Right cardiac atrium (tissue), 5 donors: ENCODE measurements at places on chromosomes 11 and 22.

GRCh38 chr11:79437278-79437980, 3.4 kb downstream of the TENM4 start:
- DNase-seq, result peak; percentile 90

DNA sequence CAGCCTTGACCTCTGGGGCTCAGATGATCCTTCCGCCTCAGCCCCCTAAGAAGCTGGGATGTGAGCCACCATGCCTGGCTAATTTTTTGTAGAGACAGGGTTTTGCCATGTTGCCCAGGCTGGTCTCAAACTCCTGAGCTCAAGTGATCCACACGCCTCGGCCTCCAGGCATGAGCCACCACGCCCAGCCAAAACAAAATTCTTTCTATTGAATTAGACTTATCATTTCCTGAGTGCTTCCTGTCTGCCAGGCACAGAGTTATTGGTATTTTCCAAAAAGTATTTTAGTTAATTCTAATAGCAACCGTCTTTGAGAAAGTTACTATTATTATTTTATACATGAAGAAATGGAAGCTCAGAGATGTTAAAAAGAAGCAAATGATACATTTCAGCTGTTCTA, 61.4 kb upstream of the LMO2 start:
- no peak for DNase-seq

- DNase-seq, result no peak
Measured at GRCh38 chr11:126113963-126114362, 51.3 kb upstream of the CDON start.

DNA sequence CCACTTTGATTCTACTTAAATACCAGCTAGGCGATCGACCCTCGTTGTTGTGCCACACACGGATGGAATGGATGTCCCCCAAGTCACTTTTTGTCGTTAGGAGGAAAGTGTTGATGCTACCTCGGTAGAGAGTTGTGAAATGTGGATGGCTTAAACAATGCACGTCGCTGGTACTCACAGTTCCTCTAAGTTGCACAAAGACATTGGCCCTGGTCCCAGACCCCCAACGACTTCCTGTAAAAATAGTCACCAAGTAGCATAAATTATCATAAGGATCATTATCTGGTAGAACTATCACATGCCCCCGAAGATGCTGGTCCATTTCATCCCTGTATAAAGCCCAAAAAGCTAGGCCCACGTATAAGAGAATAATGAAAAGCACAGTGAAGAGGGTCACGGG, 3.8 kb downstream of the PKDREJ start:
- DNase-seq, result no peak

DNA sequence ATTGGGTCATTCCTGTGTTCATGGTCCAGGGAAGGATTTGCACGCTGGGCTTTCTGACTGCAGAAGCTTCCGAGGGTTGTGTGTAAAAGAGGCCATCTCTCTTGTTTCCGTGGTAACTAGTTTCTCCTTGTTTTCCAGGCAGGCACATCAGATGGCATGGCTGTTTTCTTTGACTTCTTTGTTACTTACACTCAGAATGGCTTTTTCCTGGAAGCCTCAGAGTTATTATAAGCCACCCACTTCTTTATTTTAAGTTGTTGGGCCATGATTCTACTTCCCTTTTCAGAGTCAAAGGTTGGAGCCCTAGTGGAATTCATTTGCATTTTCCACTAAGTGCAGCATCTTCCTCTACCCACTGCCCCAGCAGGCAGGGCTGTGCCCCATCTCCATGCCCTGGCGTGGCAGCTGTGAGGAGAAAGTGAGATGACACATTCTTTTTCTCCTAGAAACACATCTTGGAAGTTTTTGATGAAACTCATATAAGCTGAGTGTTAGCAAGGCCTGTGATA, 94.9 kb downstream of the PRR5L start:
- peak; percentile 56 for DNase-seq

DNA sequence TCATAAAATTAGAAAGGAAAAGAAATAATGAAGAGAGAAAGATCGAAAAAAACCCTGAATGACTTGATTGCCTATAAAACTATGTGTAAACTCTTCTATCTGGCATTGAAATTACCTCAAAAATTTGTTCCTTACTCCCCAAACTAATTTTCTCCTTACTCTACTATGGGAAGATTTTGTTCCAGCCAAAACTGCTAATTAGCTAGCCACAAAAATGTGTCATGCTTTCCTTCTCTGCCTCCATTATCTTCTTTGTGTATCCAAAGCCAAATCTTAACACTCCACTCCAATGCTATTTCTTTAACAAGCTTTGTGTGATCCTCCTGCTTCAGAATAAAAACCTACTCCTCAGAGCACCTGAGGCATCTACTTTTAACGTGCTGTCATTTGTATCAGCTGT, 831.2 kb downstream of the METTL15 start:
- no peak for DNase-seq

- no peak for DNase-seq
Measured at GRCh38 chr11:73531386-73531785, 66.5 kb downstream of the FAM168A start.

GRCh38 chr11:77064648-77065217, 2.0 kb upstream of the CAPN5 start:
- DNase-seq, result no peak

DNA sequence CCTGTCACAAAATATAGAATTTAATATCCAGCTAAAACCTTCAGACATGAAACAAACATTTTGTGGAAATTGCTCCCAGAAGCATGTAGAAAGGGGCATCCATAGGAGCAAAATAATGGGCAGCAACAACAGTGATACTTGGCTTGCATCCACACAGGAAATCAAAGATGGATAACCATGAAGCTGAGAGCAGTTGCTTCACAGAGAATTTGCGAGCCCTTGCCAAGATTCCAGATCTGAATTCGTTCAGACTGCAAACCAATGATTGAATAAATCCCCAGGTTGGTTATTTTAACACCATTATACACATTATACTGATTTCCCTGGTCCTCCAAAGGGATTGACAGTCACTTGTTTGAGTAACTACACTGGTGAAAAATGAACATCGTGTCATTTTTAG, 15.6 kb upstream of the OR51L1 start:
- DNase-seq, result no peak

DNA sequence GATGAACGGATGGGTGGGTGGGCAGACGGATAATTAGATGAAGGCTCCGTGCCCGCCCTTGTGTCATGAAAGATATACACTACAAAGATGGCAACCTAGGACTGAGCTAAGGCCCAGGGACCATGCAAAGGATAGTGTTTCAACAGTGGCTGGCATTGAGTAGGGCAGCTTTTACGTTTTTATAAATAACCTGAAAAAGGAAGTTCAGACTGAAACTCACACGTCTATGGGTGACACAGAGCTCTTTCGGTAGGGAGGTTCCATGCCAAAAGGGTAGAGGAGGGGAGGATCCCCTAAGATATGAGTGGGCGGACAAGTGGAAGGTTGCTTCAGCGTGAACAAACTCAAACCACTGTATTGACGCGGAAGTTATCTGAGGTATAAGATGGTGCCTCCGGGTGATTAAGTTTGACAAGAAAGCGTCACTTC, 90.5 kb downstream of the UBASH3B start:
- no peak for DNase-seq

- no peak for DNase-seq
Measured at GRCh38 chr11:8754241-8754640, 71.6 kb downstream of the RPL27A start.

- DNase-seq, result no peak
Measured at GRCh38 chr11:64294774-64295173, 3.7 kb downstream of the KCNK4 start.

GRCh38 chr11:61890529-61891330, 615 bp downstream of the FADS3 start:
- DNase-seq, result peak; percentile 85
